ENCODE measurements at places on chromosomes 13 and 19. TPM values are rescaled to one million over a fixed set of nuclear protein-coding genes. Genes with fewer than 3 reads are reported as not detected.

DNA sequence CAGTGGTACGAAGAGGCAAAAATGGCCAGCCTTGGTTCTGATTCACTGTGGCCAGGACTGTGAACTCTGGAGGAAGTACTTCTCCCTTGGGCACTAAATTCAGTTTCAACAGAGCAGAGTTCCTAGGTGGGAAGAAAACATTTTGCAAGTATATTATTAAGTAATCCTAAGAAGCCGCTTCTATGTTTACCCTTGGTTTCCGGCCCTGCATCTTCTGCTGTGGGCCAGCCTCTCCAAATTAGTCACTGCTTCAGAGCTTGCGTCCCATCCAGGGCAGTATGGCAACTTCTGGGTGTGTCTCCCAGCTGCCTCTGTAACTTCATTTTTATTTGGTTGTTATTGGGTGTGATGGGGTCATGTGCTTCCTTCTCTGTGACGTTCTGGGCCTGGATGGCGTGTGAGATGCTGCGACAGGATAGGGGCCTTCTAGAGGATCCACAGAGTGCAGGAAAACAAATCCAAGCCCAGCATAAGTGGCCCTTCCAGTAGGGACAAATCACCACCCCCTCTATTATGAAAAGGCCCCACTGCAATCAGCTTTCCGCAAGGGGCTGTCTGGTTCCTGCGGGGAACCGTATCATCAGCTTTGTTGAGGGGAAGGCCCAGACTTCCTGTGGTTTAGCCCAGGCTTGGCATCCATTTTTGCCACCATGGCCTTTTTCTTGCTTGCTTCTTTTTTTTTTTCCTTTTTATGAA, 55.1 kb upstream of the C1QTNF9 start:
- DNase-seq, result peak; percentile 69

GRCh38 chr19:3366753-3367627, 607 bp downstream of the NFIC start:
- no peak for DNase-seq

CD79A gene
- total RNA-seq, result not detected

DNA sequence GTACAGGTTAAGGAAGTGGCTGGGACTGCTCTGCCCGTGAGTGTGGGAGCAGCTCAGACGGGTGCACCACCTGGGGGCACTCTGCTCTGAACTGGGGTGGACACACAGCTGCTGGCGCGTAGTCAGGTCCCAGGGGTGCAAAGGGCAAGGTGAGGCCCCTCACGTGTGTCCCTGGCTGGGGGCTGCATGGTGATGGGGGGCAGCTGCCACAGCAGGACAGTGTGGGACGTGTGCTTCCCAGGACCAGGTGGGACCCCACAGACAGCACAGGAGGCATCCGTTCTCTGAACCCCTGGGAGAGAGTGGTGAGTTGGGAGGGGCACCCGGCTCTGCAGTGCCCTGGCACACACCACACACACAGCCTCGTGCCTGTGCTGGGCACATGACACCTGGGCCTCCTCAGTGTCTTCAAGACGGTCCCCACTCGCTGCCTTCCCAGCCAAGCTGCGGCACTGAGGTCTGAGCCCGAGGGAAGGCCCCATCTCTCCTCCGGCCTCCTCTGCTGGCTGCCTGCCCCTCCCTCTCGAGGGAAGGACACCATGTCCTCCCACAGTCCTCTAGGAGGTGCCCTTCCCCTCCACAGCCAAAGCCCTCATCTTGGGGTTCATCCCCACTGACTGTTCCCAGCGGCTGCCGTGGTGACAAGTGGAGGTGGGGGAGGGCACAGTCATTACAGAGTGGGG, 24.7 kb downstream of the CILP2 start:
- no peak for DNase-seq
